Spinal cord (tissue), 10 donors: ENCODE measurements at places on chromosomes 2 and 18. TPM values are rescaled to one million over a fixed set of nuclear protein-coding genes. Genes with fewer than 3 reads are reported as not detected.

DNA sequence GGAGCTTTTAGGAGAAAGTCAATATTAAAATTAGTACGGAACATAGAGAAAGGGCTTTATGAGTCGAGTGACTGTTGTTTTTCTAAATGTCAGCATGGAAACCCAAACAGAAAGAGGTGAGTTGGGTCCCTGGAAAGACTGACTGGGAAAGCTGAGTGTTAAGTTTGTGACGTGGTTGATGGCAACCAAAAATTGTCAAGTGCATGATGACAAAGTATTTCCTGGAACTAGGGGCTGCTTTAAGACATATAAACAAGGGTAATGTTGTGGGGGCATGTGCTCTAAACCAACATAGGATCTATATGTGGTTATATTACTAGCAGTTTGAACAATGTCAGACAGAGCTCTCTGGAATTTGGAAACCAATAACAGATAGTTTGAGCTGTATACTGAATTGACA is 50.9 kb upstream of the GPD2 start:
- H3K36me3 ChIP-seq: no peaks in the 10 kb centered on the region
- H3K4me1 ChIP-seq: no peaks in the 10 kb centered on the region
- DNase-seq: no peak
- H3K27me3 ChIP-seq: no peaks in the 10 kb centered on the region
- no peak overlapping the region for H3K27ac ChIP-seq

Gene HAAO
- 3.7 TPM for total RNA-seq

GRCh38 chr18:6054256-6054842 is 159.0 kb upstream of the TMEM200C start:
- no peak overlapping the region for H3K27ac ChIP-seq
- H3K4me3 ChIP-seq: no peak overlapping the region
- no peaks in the 10 kb centered on the region for H3K36me3 ChIP-seq
- H3K4me1 ChIP-seq: peaks cover 13% of the 10 kb centered on the region

- H3K27me3 ChIP-seq: no peaks in the 10 kb centered on the region
- no peak for DNase-seq
Measured at GRCh38 chr2:165268754-165269153, 29.5 kb downstream of the SCN2A start.

GRCh38 chr2:223941579-223942277 is 3.4 kb downstream of the WDFY1 start:
- H3K27me3 ChIP-seq: no peaks in the 10 kb centered on the region
- no peaks in the 10 kb centered on the region for H3K36me3 ChIP-seq
- H3K4me1 ChIP-seq: peaks cover 11% of the 10 kb centered on the region
- no peak for DNase-seq
- no peak overlapping the region for H3K27ac ChIP-seq

GRCh38 chr2:120820953-120821279 is 85.2 kb downstream of the GLI2 start:
- DNase-seq: no peak
- peak overlapping the region; percentile 73 for H3K27ac ChIP-seq
- H3K27me3 ChIP-seq: peaks cover 15% of the 10 kb centered on the region
- peaks cover 50% of the 10 kb centered on the region for H3K4me1 ChIP-seq

- no peak overlapping the region for H3K4me3 ChIP-seq
- no peak overlapping the region for H3K27ac ChIP-seq
- H3K27me3 ChIP-seq: no peaks in the 10 kb centered on the region
- DNase-seq: no peak
- H3K36me3 ChIP-seq: no peaks in the 10 kb centered on the region
Measured at GRCh38 chr2:169225233-169225750, 137.0 kb downstream of the LRP2 start.

DNA sequence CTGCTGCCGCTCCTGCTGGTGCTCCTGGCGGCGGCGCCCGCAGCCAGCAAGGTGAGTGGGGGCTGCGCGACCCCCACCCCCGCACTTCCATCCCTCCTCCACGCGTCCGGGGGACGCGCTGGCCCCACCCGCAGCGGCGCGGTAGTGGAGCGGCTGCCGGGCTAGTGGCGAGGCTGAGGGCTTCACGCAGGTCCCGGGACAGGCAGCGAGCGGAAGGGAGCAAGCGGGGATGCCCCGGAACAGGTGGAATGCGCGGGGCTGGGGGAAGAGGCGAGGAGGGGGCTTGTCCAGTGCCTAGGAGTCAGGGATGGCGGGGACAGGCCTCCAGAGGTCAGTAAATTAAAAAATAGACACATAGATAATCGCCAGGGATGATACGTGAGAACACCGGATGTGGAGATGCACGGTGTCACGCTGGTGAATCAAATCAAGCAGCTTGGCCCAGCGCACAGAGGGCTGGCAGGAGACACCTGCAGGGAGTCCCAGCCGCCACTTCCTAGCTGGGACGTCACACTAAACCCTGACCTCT is 403 bp downstream of the COL4A3 start:
- peaks cover 32% of the 10 kb centered on the region for H3K27me3 ChIP-seq
- peaks cover 15% of the 10 kb centered on the region for H3K4me1 ChIP-seq
- no peaks in the 10 kb centered on the region for H3K36me3 ChIP-seq
- DNase-seq: no peak

GRCh38 chr2:85259879-85260278 is 67.9 kb downstream of the TGOLN2 start:
- peaks cover 56% of the 10 kb centered on the region for H3K4me1 ChIP-seq
- peak overlapping the region; percentile 97 for H3K27ac ChIP-seq
- H3K4me3 ChIP-seq: no peak overlapping the region

- peaks cover 3% of the 10 kb centered on the region for H3K4me1 ChIP-seq
- no peak overlapping the region for H3K4me3 ChIP-seq
- no peaks in the 10 kb centered on the region for H3K27me3 ChIP-seq
- no peaks in the 10 kb centered on the region for H3K36me3 ChIP-seq
- H3K27ac ChIP-seq: no peak overlapping the region
Measured at GRCh38 chr18:59884351-59884750, 15.4 kb upstream of the PMAIP1 start.

Gene SNTG2
- 1.9 TPM for total RNA-seq

Gene KIF5C
- total RNA-seq: 79.2 TPM

- H3K4me3 ChIP-seq: no peak overlapping the region
- H3K27ac ChIP-seq: no peak overlapping the region
- no peak for DNase-seq
- H3K4me1 ChIP-seq: no peaks in the 10 kb centered on the region
Measured at GRCh38 chr2:227613272-227613660, 1.4 kb downstream of the SCYGR3 start.

DNA sequence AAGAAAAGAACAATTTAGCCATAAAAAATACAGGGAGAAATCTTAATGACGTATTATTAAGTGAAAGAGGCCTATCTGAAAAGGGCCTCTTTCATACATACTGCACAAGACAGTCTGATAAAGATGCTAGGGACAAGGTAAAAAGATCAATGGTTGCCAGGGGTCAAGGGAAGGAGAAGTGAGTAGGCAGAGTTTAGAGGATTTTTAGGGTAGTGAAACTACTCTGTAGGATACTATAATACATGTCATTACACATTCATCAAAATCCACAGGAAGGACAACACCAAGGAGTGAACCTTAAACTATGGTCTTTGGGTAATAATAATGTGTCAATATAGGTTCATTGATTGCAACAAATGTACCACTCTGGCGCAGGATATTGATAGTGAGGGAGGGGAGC is 289.3 kb downstream of the FSIP2 start:
- H3K27me3 ChIP-seq: no peaks in the 10 kb centered on the region
- H3K36me3 ChIP-seq: no peaks in the 10 kb centered on the region
- H3K27ac ChIP-seq: no peak overlapping the region
- DNase-seq: no peak

- no peaks in the 10 kb centered on the region for H3K36me3 ChIP-seq
- H3K4me3 ChIP-seq: no peak overlapping the region
- no peak overlapping the region for H3K27ac ChIP-seq
- no peaks in the 10 kb centered on the region for H3K27me3 ChIP-seq
Measured at GRCh38 chr18:31659576-31660177, 24.7 kb downstream of the B4GALT6 start.

Gene TUBA4A
- total RNA-seq: 14.3 TPM

Gene STON1
- total RNA-seq: 19.2 TPM
